CD4-positive, alpha-beta T cell (primary cell): ENCODE measurements at places on chromosomes 6 and 20.

DNA sequence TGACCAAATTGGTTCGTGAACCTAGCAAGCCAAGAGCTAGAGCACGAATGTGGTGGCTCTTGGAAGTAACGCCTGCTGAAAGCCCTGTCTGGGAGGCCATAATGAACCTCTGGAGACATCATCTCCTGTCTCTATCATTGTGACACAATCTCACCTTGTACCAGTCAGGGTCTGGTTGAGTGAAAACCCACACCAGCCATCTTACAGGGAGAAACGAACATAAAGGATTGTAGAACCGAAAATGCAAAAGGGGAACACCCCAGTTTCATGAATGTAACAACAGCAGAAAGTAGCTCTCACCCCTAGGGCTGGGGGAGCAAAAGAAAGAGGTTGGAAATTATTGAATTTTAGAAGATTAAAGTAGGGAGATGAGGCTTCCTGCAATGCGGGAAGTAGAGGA is 50.9 kb upstream of the TAB2 start:
- DNase-seq: no peak

DNA sequence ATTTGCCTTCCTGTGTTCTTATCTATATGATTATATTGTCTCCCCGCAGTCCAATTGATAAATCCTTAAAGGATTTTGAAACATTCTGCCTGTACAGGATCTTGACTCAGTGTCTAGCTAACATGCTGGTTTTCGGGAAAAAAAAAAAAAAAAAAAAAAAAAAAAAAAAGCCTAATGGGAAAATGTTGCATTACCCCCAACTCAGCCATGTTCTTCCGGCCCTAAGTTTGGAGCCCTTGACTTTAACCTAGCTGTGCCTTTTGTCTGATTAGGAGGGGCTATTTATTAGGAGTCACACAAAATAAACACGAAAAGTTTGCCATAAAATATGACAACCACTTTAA is 244.4 kb upstream of the TCF21 start:
- DNase-seq: no peak

- DNase-seq: no peak
These were observed 85.9 kb downstream of the VIP start for GRCh38 chr6:152836523-152836922.

GRCh38 chr6:151693366-151693765 is 114.1 kb upstream of the ESR1 start:
- no peak for DNase-seq

GRCh38 chr6:85568411-85568810 is 25.2 kb downstream of the SNX14 start:
- DNase-seq: no peak

- no peak for DNase-seq
These were observed 98.6 kb upstream of the PRDM1 start for GRCh38 chr6:105987516-105987915.

GRCh38 chr6:11938285-11938890 is 73.7 kb upstream of the HIVEP1 start:
- DNase-seq: no peak

- no peak for DNase-seq
These were observed 415.5 kb upstream of the MAN1A1 start for GRCh38 chr6:119764927-119765681.

DNA sequence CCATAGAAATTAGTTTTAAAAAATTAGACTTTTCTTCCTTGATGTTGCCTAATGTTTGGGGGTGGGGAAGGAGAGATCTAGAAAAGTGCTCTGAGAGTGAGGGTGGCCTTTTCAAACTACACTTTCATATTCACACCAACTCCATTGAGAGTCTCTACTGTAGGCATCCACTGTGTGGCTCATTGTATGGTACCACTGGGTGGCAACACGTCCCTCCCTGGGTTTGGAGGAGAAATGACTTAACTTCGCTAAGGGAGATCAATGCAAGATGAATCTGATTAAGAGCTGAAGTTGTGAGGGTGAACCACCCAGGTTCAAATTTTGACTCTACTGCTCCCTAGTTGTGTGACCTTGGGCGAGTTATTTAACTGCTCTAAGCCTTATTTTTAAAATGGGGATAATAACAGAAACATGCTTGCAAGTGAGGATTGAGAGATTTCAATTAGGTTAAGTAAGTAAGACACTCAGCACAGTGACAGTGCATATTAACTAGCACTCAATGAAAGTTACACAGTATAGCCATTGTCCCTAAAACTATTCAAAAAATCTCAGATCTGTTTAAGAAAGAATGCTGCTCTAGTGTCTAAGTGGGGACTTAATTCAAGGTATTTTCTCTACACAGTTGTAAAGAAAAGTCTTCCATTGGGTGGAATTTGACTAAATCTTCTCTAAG is 193.5 kb upstream of the CNR1 start:
- no peak for DNase-seq

GRCh38 chr20:34896086-34896621 is 19.7 kb downstream of the ACSS2 start:
- DNase-seq: no peak

GRCh38 chr6:150755524-150755923 is 110.0 kb upstream of the MTHFD1L start:
- DNase-seq: no peak

GRCh38 chr6:151630991-151631655 is 137.3 kb downstream of the CCDC170 start:
- DNase-seq: no peak

DNA sequence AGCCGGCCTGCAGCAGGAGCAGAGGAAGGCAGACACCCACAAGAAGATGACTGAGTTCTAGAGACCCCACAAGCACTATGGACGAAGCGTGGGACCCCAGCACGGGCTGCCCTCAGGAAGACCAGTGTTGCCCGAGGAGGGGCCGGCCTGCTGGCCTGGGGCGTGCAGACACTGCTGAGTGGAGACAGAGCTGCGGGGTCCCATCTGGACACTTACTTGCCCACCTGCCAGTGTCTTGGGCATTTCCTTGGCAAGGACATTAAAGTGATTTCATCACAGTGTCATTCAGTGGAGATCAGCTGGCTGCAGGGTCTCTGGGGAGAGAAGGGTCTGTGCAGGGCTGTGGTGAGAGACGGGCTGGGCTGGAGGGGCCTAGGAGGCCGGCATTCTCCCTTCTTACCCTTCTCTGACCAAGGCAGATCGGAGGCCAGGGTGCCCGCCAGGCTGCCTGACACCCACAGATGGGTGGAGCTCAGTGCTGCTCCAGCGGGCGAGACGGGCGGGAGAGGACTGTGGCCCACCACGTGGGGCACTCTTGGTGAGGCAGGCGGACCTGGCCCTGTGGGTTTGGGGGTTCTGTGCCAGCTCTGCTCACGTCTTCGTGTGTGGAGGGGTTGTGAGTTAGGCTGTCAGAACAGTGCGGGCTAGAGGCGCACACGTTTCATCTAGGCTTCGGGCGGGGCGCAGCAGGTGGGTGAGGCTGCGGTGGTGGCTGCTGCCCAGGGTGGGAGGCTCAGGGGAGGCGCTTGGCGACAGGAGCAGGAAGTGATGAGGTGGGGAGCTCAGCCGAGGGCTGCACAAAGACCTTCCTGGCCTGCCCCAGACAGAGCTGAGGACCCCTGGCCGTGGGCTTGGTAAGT is at the start of gene LIME1:
Gene LIME1 (plus strand): TSS at position 806 of the 860 bp plus-strand sequence. CDS start 886 bp downstream, outside the sequence.
- peak; percentile 76 for DNase-seq
